ENCODE measurements at places on chromosomes 6 and 20.

DNA sequence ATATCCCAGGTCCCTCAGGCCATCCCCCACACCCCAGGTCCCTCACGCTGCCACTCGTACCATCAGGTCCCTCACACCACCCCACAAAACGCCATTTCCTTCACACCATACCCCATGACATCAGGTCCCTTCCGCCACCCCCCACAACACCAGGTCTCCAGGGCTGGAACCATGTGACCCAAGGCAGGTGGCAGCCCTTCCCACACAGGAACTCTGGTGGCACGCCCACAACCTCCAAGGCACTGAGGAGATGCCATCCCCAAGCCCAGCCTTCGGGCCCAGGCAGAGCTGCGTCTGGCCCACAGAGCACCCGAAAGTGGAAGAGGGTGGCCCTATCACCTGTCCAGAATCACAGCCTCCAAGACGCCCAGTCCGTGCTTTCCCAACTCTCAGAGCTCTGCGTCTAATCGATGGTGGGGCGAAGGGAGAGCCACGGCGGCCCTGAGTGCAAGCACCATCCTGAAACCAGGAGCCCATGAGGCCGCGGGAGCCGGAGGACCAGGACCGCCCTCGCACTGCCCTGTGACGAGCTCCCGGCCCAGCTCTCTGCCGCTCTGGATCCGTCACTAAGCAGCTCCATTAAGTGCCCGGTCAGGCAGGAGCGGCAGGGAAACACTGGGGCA is 12.7 kb downstream of the TAF4 start:
- no peak overlapping the region for H3K27ac ChIP-seq
- no peak overlapping the region for H3K4me3 ChIP-seq
- no peak for DNase-seq
- peaks cover 5% of the 10 kb centered on the region for H3K4me1 ChIP-seq
- H3K27me3 ChIP-seq: no peaks in the 10 kb centered on the region

DNA sequence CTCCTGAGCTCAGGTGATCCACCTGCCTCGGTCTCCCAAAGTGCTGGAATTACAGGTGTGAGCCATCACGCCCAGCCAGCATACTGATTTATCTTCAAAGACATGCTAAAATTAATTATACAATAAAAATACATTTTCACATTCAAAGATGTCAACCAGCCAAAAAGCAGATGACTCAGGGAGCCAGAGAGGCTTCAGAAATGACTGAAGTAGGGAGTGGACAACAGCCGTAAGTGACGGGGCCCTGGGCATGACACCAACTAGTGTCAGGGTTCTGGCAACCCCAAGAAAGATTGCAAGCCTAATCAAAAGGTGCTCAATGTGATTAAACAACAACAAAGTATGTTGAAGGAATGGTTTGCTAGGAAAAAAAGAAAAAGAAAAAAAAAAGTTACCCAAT is 28.4 kb downstream of the GPLD1 start:
- no peaks in the 10 kb centered on the region for H3K36me3 ChIP-seq
- H3K27ac ChIP-seq: no peak overlapping the region
- H3K4me3 ChIP-seq: no peak overlapping the region
- no peaks in the 10 kb centered on the region for H3K27me3 ChIP-seq
- no peak for DNase-seq
- no peaks in the 10 kb centered on the region for H3K4me1 ChIP-seq

DNA sequence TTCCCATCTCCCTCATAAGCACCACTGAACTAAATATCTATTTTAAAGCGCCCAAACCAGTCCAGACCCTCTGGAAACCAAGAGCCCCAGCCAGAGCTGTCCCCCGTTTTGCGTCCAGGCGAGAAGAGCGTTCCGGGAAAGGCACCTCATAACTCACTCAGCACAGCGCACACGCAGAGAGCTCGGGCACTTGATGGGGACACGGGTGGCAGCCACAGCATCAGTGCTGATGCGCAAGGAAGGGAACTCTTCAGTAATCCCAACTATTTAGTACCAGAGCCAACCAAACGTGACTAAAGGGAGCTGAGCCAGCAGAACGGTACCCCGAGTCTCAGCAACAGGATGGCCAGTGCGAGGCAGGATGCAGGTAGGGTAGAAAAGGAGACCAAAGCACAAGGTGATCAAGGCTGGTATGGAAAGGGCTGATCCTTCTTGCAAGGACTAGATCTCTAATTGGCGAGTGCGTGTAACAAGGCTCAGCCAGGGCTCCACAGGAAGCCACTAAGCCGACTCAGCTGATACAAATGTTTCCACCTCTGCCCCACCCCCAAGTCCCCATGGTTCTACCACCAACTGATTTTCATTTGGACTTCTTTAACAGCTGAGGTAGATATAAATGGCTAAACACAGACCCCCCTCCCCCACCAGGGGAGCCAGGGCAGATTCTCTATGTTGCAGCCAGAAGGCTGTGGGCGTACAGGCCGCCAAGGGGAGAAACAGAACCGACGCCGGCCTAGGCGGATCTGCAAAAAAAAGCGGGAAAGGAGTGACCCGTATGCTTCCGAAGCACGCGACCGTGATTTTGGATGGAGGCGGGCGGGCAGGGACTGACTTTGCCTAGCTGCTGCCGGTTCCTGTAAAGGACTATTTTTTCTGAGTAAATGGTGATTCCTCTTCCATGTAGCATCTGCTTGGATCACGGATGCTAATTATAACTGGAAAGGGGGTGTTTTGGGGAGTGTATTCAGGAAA is 183.5 kb upstream of the COL21A1 start:
- no peaks in the 10 kb centered on the region for H3K27me3 ChIP-seq
- no peaks in the 10 kb centered on the region for H3K36me3 ChIP-seq
- H3K27ac ChIP-seq: no peak overlapping the region
- no peak overlapping the region for H3K4me3 ChIP-seq
- DNase-seq: no peak

DNA sequence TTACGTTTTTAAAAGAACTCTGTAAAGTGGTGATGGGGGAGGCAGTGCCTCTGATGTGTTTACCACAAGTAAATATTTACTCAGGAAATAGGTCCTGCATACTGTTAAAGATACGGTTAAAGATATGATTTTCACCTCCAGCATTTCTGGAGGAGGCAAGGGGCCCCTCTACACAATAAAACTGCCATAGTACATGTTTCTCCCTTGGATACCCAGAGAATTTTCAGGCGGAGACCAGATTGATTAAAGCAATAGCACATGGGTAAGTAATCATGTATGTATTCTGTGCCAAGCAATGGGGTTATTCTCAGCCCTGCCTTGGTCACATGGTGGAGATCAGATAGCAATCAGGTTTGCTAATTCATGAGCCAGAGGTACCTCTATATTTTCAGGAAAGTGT is 9.6 kb downstream of the RIPOR2 start:
- H3K4me3 ChIP-seq: peak overlapping the region; percentile 18
- H3K27me3 ChIP-seq: no peaks in the 10 kb centered on the region
- H3K27ac ChIP-seq: peak overlapping the region; percentile 55
- peaks cover 11% of the 10 kb centered on the region for H3K36me3 ChIP-seq

Measured in effector memory CD4-positive, alpha-beta T cell (primary cell).